ENCODE measurements at places on chromosomes 6 and 20.

- no peak for DNase-seq
These were observed 274.9 kb downstream of the SMOC2 start for GRCh38 chr6:168715643-168716481.

GRCh38 chr6:36593569-36594028, 563 bp upstream of the SRSF3 start:
- DNase-seq, result peak; percentile 58

DNA sequence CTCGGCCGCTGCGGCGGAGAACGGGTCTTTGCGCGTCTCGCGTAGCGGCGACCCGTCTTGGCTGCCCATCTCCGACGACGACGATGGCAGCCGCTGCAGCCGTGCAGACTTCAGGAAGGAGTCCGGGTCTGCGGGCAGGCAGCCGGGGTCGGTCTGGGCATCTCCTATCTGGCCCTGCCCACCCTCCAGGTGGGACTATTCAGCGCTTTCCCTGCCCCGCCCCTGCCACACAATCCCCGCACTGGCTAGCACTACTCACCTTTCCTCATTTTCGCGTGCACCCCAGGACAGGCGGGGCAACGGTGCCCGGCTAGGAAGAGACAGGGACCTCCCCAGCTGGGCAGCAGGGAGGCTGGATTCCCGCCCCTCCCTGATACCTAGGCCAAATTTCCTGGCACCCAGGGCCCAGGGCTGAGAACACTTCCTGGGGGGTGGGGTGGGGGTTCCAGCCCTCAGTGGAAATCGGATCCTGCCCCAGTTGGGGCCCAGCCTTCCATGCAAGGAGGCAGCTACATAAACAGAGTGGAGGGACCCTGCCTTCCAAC, 9.2 kb downstream of the GGT7 start:
- no peak for DNase-seq

- no peak for DNase-seq
These were observed 78.9 kb upstream of the SCP2D1 start for GRCh38 chr20:18734525-18735189.

DNA sequence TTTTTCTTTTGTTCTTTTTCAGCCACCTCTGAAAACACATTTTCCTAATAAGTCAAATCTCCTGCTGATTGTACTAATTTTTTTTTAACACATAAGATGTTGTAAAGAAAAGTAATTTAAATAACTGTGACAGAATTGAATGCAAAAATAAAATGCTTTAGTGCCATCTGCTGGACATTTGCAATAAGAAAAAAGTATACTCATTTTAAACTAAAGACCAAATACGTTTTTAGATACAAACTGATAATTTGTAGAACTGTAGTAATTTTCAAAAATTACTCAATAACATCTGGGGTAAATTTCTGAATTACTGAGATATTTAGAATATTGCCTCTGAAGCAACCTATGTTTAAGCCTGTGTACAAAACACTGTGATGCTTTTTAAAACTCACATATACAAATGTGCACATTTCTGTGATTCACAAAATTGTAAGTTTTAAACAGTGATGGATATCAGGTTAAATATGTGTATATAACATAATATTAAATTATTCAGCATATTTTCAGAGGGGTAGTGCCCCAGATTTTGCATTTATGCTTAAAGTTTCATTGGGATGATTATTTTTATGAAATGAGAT, 198.7 kb downstream of the RIMS1 start:
- peak; percentile 26 for DNase-seq

DNA sequence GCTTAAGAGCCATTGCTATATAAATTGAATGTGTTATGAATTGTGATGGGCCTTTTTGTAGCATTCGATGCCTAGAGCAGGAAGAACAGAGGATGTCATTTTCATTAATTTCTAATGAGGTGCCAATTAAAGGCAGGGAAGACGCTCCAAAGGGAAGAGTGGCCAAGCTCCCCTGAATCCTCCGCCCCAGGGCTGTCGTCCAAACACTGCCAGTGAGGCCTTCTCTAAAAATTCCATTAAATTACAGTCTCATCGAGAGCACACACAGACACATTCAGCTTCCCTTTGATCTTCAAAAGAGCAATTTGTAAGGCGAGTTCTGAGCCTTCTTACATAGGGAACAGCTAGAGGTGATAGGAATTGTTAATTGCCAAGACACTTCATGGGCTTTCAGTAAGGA, 300.0 kb downstream of the ZFAND3 start:
- DNase-seq, result no peak

DNA sequence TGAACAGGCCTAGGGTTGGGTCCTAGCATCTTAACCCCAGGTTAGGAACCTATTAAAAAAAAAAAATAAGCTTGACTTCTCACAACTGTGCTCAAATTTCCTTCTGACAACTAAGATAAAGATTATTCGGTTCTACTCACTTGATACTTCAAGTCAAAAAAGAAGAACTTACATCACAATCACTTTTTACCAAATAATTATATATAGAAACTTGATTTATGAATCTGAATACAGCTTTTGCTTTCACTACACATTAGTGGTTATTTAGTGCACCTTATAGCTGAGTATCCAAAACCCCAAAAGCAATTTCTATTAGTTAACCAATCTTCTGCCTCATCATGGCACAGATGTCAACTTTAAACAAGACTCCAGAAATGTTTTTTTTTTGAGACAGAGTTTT, 119.0 kb upstream of the DST start:
- DNase-seq, result no peak

DNA sequence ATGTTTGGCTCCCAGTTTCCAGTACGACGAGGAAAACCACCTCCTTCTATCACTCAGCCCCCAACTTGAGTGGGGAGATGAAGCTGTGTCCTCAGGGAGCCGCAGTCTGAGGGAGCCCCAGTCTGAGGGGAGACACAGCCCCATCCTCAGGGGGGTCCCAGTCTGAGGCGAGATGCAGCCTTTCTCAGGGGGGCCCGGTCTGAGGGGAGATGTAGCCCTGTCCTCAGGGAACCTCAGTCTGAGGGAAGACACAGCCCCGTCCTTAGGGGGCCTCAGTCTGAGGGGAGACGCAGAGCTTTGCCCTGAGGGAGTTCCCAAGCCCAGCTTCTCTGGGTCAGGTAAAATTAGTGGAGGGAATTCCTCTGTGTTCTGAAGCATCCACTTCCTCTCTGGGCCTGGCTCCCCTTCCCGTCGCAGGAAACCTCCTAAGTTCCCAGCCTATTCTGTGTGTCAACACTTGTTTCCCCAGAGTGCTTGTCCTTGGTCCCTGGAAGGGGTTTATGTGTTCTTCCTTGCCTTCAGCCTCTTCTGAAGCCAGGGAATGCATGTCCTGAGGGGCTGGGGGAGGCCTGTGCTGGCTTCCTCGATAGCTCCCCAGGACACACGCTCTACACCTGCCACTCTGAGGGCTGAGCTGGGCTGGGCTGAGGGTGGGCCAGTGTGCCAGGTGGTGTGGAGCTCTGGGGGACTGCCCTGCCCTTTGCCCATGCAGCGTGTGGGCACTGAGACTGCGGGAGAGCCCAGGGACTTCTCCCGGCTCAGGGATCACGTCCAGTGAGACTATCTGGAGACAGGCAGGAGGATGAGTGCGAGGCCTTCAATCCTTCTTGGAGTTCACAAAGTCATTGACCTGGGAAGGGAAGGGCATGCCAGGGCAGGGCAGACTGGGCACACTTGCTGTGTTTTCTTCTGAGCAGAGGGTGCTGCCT, 55.4 kb downstream of the VEGFA start:
- no peak for DNase-seq

- no peak for DNase-seq
These were observed 133.7 kb downstream of the LY86 start for GRCh38 chr6:6722195-6722594.

- no peak for DNase-seq
These were observed 25.1 kb upstream of the TCFL5 start for GRCh38 chr20:62886709-62887058.

DNA sequence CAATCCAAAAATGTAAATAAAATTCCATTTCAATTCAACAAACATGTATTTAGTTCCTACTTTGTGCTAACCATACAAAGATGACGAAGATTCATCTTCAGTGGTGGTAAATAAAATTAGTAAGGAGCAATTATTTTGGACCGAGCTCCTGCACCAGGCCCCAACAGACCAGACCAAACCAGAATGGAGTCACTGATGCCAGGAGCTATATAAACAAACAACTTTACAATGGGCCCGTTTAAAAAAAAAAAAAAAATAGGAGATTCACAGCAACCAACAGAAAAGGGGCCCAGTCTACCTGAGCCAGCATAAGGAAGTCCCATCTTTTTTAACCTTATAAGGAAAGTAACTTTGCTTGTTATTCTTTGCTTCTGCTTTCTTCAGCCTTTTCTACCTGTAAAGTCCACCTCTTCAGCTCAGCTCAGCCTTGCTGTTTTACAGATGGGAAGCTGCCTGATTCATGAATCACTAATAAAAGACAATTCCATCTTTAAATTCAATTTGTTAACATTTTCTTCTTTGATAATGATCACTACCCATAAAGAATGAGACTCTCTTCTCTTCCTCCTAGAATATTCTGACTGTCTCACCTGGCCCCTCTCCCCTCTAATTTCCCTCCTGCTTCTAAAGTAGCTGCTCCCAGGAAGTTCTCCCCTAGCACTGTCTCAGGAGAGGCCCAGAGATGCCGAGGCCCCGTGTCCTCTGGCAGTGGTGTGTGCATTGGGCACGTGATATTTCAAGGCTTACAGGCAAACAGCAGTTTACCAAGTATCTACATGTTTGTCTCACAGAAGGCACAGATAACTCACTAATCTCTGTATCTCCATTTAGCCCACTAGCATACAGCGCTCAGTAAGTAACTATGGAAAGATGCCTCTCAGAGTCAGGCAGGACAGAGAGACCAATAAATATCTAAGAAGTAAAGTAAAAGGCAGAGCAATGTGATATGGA, 8.4 kb downstream of the MBOAT1 start:
- no peak for DNase-seq

DNA sequence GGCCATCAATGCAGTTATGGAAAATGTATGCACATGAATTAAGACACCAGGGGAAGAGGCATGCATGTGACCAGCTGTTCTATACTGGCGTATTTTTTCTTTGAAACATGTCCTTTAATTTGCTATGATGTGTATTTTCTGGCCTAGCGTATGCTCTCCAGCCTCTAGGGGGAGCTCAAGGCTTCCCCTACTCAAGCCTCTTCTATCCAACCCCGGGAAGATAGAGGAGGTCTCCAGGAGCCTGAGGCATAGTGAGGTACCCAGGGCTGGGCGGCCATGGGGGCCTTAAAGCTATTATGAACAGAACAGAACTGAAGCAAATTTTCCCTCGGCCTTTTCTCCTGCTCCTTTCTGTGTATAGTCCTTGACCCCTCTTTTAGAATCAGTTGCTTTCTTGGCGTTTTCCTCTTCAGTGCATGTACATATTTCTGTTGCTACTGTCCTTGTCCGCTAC, 528.9 kb downstream of the MAFB start:
- DNase-seq, result peak; percentile 68

DNA sequence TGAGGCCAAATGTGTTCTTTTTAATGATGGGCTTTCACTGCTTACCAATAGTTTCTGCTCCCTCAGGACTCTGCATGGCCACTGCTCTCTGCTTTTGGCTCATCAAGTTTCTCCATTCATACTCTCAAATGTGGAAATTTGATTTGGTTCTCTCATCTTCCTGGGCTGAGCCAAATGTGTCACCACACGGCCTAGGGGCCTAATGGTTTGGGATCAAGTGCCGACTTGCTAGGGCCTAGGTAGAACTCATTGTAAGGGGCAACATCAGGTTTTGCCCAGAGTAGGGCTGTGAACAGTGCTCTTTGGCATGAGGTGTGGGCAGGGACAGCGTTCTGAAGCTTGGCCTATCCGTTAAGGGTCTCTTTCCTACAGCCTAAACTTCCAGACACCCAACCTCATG, 3.9 kb upstream of the MRPS10 start:
- DNase-seq, result no peak

DNA sequence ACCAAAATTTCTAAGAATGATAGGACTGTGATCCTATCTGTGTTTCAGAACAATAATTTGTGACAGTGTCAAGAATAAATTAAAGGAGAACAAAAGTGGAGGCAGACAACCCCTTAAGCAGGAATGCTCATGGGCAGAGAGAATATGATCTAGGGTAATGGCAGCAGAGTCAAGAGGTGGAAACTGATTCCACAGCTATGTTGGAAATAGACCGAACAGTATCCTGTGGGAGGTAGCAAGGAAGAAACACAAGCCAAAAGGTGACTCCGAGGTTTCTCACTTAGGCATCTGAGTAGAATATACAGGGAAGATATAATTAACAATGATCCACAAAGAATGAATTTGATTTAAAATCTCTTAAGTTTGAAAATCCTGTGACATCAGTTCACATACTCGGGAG, 100.5 kb downstream of the NRSN1 start:
- no peak for DNase-seq

- DNase-seq, result no peak
These were observed 104.3 kb downstream of the AHI1 start for GRCh38 chr6:135393289-135393688.

DNA sequence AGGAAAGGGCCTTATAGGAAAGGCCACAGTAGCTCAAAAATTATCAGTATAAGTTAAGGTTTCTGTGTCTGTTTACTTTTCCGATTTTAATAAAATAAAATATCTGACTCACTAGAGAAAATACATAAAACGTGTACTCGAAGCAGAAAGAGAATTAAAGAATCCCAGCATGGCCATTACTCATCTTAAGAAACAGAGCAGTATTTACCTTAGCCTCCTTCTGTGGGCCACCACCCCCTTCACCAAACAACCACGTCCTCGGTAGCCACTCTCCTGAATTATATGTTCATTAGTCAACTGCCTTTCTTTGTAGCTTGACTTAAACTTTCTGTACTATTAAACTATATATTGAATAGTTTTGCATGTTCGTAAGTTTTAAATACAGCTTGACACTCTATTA, 72.2 kb upstream of the SPTLC3 start:
- DNase-seq, result peak; percentile 69

Measured in fibroblast of skin of back (primary cell).